ENCODE measurements at places on chromosomes 7 and 10.

DNA sequence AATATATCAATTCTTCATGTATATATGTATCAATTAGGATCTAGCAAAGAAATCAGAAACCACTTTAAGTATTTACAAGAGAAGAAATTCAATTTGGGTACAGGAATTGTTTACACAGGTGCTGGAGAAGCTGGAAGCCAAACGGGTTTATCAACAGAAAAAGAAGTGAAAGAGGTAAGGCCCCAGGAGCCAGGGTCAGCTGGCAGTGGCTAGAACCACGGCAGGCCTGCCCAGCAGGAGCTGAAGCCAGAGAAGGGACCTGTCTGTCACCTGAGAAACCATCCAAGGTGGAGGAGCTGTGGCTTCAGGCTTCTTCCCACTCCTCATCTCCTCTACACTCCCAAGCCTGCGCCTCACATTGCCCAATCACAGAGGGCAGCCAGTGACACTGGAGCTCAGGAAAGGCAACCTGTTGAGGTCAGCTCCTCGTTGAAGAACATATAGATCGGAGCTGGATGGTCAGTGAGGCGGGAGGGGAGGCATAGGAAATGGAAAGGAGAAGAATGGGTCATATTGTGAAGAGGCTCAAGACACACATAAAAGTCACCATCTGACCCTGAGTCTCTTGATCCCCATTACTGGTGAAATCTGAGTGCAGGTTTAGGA, 182.6 kb downstream of the REEP3 start:
- no peak for DNase-seq

DNA sequence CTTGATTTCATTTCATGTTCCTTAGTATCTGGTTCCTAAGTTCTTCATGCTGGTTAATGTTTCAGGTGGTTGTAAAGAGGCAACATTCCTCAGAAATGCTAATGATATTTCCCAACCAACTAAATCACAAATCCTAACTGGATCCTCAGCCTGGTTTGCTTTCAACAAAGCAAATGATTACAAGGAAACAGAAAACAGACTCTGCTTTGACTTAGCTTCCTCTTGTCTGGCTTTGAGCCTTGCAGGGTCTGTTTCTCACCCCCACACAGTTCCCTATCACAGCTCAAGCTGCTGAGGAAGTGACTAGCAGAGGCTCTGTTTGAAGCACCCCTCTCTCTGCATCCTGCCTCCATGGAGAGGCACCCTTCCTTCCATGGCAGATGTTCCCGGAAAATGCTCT, 130.2 kb upstream of the CTTNBP2 start:
- no peak for DNase-seq

- no peak for DNase-seq
These were observed 9.7 kb downstream of the ASB10 start for GRCh38 chr7:151177310-151177709.

DNA sequence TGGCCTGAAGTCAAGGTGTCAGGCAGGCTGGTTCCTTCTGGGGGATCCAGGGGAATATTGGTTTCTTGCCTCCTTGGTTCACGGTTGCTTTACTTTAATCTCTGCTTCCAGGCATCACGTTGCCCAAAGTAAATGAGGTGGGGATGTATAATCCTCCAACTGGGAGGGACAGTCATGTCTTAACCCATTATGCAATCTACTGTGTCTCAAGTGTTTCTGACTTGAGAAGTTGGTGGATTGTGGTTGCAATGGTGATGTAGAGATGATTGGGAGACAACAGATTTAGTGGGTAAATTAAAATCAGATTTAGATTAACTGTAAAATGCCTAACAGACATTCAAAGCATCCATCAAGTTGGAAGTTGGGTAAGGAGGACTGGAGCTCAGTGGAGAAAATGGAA, 32.7 kb downstream of the TBXAS1 start:
- DNase-seq = no peak

GRCh38 chr7:29095631-29096445, 50.5 kb downstream of the CPVL start:
- no peak for DNase-seq

GRCh38 chr10:3340127-3340730, 167.6 kb upstream of the PITRM1 start:
- DNase-seq = no peak

DNA sequence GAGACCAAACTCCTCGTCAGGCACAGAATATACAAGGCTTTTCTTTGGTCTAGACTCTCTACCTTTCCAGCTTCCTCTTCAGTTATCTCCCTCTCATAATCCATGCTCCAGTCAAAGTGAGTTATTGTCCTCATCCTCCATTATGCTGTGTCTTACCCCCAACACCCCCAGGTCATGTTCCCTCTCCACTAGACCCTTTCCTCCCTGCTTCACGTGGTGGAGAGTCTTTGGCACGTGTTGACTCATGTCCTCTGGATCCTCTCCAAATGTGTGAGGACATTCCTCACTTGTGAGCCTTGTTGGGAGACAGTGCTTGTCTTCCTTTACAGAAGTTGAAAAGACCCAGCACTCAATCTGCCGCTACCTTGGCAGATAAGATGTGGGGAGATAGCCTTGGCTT, 36.0 kb upstream of the DLD start:
- no peak for DNase-seq

DNA sequence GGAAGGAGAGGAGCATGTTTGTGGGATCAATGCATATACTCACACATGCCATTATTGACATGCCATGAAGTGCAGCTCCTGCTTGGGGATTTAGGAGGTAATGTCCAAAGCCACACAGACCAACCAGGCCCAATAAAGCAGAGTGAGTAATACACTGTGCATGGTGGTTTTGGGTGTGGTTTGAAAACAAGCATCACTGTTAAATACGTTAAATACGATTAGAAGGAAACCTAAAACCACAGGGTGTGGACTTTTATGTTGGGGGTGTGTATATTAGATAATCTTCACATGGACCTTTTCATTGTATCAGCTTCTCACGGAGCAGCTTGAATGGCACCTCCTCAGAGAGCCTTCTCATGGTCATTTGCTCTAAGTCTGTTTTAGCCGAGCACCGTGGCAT, 10.4 kb upstream of the EIF3A start:
- no peak for DNase-seq

GRCh38 chr10:123884907-123885381, 6.7 kb downstream of the CPXM2 start:
- DNase-seq = no peak

GRCh38 chr10:122348935-122349361, 25.6 kb upstream of the PLEKHA1 start:
- DNase-seq = no peak

DNA sequence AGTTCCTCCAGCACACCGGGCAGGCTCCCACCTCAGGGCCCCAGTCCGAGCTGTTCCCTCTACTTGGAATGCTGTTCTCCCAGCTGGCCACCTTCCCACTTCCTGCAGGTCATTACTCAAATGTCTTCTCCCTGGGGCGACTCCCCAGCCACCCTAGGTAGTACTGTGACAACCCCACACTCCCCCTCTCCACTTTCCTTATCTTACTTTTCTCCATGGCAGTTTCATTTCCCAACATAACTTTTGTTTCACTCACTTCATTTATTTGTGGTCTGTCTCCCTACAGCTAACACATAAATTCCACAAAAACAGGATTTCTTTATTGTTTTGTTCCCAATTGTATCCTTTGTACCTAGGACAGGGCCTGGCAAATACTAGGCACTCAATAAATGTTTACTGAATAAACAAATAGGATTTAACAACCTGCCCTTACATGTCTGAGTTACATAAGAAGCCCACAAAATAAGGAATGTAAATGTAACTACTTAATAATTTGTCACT, 76.5 kb downstream of the JAZF1 start:
- no peak for DNase-seq

- no peak for DNase-seq
These were observed 186.2 kb upstream of the SVIL start for GRCh38 chr10:29820890-29821461.

- no peak for DNase-seq
These were observed 86.3 kb downstream of the PALS2 start for GRCh38 chr7:24659505-24659904.

DNA sequence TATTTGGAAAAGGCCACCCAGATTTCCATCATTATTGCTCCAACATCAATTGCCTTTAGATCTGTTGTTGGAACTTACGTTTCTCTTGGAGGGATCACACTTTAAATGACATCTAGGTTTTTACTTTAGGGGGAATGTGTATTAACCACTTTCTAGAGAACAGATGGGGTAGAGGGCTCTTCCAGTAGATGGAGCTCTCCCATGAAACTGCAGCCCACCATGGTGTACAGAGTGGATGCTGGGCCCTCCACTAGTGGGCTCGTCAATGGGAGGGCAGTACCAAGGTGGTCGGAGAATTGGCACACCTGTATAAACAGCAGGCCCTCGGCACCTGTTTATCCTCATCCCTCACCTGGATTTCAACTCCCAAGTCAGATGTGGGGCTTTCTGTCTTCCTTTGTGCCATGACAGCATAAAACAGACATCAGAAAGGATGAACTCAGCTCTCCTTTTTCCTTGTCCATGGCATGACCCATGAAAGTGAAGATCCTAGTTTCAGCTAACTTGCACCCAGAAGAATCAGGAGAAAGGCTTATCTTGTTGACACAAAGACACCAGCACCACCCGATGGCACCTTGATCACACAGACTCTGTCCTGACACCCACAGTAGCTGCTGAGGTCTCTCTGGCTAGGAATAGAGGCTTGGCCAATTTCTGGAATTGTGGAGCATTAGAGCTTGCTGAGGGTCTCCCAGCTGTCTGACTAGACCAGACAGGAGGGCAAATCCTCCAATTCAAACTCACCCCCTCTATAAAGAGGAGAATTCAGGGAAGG, 150.5 kb downstream of the CYP26A1 start:
- no peak for DNase-seq

- no peak for DNase-seq
These were observed 29.1 kb downstream of the CELF2 start for GRCh38 chr10:11046776-11047160.

DNA sequence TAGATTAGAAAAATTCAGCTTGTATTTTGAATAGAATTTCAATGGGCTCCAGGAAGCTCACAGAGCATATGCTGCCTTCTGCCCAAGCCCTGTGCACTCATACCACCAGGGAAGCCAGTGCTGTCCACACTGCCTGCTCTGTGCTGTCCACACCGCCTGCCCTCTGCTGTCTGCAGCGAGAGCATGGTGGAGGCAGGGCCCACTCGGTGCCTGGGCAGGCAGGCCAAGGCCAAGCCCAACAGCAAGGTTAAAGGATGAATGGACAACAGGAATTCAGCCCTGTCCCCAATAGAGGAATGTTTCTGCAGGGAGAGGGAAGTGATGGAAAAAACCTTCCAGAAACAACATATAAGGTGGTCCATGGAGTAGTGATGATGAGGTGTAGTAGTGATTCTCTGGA, 146.8 kb downstream of the GFRA1 start:
- no peak for DNase-seq

DNA sequence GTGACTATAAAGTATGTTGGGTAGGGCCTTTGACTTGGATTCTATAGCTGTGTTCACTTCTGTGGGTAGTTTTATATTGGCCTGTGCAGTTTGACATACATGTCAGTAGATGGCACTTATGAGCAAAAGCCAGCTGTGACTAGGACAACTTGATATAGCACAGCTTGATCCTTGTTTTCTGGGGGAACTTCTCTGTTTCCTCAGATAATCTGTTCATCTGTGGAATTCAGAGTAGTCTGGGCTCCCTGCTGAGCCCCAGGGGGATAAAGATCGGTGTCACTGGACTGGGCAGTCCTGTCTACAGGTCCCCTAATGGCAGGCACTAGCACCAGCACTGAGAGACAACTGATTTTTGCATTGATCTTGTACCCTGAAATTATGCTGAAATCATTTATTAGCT, 25.4 kb downstream of the CYP2C9 start:
- DNase-seq = no peak

- DNase-seq = no peak
These were observed 1140.0 kb upstream of the AUTS2 start for GRCh38 chr7:68458010-68458908.

DNA sequence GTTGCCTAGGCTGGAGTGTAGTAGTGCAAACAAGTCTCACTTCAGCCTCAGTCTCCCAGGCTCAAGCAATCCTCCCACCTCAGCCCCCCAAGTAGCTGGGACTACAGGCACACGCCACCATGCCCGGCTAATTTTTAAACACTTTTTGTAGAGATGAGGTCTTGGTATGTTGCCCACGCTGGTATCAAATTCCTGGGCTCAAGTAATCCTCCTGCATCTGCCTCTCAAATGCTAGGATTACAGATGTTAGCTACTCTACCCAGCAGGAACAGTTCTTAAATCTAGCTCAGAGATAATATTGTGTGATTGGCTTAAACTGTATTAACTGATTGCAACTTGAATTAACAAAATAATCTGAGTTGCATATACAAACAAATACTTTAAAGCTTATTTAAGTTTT, 82.9 kb downstream of the CDK14 start:
- DNase-seq = no peak

DNA sequence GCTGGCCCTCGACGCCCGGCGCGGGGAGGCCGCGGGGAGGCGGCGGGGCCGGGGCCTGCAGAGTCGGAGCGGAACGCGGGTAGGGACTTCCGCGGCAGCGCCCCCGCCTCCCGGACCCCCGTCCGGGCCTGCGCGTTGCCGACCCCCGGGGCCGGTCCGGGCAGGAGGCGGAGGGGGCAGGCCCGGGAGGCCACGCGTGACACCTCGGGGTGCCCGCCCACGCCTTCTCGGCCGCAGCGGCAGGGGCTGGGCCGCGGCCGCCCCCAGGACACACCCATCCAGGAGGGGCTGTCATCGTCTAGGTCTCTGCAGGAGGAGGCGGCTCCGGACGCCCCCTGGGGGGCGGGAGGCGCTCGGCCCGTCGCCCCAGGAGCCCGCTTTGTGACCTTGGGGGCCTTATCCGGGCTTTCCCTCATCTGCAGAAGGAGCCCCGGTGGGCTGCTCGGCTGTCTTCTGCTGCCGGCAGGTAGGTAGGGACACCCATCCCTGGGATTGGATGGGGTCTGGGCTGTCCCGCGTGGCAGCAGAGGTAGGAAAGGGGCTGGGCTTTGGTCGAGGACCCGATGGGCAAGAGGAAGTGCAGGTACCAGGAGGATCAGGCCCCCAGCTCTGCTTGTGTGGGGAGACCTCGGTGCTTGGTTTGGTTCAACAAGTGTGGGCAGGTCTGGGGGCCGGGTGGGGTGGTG, 569 bp downstream of the ZNF316 start:
- peak; percentile 60 for DNase-seq

GRCh38 chr7:123624527-123625183, 23.0 kb downstream of the ASB15 start:
- DNase-seq = peak; percentile 59

DNA sequence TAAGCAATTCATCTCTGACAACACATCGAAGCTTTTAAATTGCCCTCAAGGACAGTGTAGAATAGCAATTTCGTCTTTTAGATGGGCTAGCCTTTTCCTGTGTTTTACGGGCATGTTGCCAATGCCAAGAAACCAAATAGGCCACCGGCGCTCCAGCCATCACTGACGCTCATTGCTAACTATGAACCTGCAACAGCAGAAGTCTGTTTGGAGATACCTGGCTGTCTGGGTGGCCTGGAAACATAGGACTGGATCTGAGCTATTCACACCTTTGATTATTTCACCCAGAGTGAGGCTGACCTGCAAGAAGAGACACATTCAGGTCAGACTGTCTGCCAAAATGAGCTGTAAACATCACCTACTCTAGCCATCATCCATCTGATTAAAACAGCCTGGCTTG, 12.0 kb downstream of the KPNA7 start:
- no peak for DNase-seq

- peak; percentile 41 for DNase-seq
These were observed 101.6 kb downstream of the CCSER2 start for GRCh38 chr10:84429926-84430520.

All from activated T-cell treated with anti-CD3 and anti-CD28 coated beads for 48 hours (primary cell).